CD4-positive, alpha-beta T cell treated with Interleukin-1 beta for 1 hour (primary cell): ENCODE measurements at places on chromosomes 11 and 22.

DNA sequence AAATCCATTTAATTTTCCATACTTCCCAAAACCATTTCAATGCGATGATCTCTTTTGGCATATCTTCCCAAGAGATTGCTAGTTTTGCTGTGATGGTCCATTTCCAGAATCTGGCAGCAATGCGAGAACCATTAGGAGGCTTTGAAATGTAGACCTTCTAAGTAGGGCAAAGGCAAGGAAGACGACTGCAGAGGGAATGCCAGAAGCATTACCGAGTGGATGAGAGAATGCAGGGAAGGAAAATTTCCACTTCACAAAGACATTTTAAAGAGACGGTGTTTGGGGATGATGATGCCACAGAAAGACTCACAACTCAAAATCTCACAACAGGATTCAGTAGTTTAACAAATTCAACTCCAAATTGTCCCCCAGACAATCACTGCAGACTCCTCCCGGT, 471 bp upstream of the CEP126 start:
- DNase-seq = no peak

GRCh38 chr11:27837895-27838563, 137.8 kb upstream of the BDNF start:
- no peak for DNase-seq

DNA sequence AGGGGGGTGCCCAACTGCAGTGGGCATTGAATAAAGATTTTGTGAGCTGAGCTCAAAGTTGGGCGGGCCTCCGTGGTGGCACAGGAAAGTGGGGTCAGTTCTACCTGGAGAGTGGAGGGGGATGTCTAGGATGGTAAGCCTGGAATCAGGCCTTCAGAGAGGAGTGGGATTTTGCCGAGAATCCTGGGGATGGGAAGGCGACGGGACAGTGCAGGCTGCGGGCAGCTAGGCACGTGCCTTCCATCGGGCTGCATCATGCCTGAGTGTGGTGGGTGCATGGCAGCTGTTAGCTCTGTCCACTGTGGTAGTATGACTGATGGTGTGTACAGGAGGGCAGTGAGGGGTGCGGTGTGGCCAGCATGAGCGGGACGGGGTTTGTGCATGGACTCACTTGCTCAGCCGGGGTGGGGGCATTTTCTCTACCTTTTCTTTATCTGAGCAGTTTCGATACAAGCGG, 3.6 kb downstream of the SHANK3 start:
- DNase-seq = no peak

GRCh38 chr11:74182635-74183034, 11.5 kb downstream of the PPME1 start:
- no peak for DNase-seq

DNA sequence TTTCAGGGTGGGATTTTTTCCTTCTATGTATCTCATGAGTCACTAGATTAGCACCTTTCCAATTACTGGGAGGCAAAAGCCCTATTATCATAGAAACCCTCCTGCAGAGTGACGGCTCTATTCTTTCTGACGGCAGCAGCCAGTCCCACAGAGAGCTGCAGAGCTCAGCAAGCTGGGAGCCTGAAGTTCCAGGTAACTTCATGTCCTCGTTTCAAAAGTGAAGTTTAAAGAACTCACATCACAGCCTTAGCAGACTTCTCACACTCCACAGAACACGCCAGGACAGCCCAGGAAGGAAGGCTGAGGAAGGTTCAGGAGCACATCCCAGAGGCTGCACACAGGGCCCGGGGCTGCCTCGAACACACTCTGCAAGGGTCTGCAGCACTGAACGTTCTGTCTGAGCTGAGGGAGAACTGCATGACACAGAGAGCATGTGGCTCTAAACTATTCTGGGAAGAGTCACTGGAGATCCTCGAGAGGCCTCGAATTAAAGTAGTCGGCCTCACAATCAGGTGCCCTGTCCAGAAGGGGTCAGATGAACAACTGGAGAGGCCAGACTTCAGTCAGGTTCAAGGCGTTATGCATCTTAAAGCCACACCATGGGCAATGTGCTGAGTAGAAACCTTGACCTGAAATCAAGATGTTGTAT, 104.2 kb upstream of the DRD2 start:
- DNase-seq = no peak

DNA sequence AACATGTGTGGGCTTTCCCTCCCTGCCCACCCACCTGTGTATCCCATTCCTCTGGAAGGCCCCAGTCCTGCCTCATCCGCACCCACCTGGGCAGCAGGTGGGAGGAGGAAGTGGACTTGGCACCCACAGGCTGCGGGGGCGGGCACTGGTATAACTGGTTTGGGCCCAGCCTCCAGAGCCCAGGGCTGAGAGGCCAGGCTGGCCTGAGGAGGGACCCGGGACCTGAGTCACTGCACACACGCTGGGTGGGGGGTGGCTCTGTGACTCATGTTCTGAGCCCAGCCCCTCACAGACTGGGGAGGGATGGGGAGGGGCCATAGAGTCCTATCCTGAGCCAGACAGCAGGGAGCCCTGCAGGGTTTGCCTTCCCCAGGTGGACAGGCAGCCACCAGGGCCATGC, 16.7 kb downstream of the PHLDA2 start:
- DNase-seq = no peak

GRCh38 chr11:6650980-6651379, 4.6 kb downstream of the DCHS1 start:
- DNase-seq = no peak

GRCh38 chr11:123473941-123474677, 44.0 kb downstream of the GRAMD1B start:
- DNase-seq = no peak

- no peak for DNase-seq
Observed at GRCh38 chr11:110425751-110426545, 3.8 kb upstream of the FDX1 start.

DNA sequence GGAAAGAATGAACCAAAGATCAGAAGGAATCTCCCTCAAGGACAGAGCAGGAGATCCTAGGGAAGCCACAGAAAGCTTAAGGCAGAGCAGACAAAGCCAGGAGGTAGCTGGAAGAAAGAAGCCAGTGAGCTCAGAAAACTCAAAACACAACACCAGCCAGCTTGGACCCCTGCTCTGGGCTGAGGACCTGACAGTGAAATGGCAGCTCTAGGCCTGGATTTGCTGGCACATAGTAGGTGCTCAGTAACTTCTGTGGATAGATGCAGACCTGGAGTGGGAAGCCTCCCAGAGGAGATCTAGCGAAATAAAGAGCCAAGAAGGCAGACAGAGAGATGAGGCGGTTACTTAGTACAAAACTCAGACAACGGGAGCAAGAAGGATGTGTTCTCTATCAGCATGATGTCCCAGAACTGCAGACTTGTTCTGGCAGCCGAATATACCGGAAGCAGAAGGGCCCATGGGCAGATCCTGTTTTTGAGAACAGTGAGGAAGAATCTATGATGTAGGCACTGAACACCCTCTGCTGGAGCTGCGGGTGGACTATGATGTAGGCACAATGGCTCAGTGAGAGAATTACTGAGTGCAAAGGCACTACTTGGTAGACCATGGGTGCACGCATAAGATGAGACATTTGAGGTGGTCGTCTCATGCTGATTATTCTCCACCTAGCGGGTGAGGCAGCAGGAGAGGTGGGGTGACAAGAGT, 4.8 kb downstream of the ROBO4 start:
- no peak for DNase-seq

GRCh38 chr11:86145439-86146156, 76.7 kb upstream of the PICALM start:
- no peak for DNase-seq

DNA sequence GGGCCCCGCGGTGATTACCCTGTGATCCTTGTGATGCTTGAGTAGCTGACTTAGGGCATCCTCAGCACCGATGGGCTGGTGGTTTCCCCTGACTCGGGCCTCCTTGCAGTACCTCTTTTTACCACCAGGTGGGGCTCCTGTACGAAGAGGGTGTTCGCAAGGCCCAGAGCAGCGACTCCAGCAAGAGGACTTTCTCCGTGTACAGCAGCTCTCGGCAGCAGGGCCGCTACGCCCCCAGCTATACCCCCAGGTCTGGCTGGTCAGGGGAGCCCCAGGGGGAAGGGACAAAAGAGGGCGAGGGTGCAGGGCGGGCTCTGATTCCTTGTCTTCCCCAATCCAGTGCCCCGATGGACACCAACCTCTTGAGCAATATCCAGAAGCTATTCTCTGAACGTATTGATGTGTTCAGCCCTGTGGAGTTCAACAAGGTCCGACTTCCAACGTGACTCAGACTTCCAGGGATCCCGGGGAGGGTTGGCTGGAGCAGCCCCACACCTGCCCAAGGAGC, 1.3 kb upstream of the TM7SF2 start:
- DNase-seq = peak; percentile 91

GRCh38 chr11:47617417-47617809, 23.2 kb upstream of the C1QTNF4 start:
- no peak for DNase-seq

DNA sequence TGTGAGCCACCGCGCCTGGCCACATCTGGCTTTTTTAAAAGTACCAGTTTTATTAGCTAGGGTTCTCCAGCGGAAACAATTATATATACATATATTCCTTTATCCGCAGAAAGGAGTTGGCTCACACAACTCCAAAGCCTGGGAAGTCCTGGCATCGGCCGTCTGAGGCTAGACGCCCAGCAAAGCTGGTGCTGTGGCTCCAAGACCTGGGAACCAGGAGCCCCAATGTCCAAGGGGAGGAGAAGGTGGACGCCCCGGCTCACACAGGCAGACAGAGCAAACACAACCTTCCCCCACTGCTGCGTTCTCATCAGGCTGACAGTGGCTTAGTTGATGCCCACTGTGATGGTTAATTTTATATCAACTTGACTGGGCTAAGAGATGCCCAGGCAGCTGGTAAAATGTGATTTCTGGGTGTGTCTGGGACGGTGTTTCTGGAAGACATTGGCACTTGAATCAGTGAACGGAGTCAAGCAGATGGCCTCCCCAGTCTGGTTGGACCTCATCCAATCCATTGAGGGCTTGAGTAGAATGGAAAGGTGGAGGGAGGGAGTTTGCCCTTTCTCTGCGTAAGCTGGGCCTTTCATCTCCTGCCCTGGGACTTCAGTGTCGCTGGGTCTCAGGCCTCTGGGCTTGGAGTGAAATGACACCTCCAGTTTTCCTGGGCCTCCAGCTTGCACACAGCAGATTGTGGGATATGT, 904.4 kb downstream of the BRD1 start:
- no peak for DNase-seq

- DNase-seq = no peak
Observed at GRCh38 chr11:65152122-65152521, 17.8 kb upstream of the SYVN1 start.

GRCh38 chr11:27287205-27287604, 75.8 kb downstream of the CCDC34 start:
- DNase-seq = no peak

DNA sequence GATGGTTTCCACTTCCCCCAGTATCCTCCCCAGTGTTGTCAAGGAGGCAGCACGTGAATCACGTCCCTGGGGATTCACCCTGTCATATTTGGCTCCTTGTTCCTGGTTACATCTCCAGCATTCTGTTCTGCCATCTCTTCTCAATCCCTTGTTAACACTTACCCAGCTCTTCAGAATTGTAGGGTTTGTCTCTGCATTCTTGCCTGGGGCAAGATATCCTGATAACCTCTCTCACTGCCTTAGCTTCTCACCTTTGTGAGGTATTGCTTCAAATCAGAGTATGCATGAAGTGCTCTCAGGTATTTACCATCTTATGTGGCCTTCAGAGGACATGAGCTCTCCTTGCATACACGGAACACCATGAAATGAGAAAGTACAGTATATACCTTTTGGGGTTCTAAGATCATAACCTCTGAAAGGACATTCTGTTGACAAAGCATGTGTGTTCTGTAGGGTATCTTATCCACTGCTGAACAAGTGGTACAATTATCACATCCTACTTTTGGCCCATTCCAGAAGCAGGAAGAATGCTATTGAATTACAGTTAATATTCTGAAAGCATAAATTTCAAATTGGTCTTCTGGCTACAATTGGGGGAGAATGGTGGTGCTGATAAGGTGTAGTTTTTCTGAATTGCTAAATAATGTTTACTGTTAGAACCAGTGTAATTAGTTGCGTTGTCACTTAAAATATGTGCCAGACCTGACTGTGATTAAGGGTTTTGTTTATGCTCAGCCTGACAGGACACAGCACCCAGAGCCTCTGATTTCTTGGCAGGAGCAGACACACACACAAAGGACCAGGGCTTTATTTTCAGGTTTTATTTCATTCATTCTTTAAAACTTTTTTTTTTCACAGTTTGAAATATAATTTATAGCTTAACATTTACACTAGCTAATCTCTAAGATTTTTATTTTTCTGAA, 32.7 kb downstream of the VSTM5 start:
- DNase-seq = no peak

- no peak for DNase-seq
Observed at GRCh38 chr11:94211261-94211830, 82.7 kb downstream of the PANX1 start.

GRCh38 chr11:64208086-64208795, 1.7 kb downstream of the FERMT3 start:
- no peak for DNase-seq

- DNase-seq = no peak
Observed at GRCh38 chr11:26851696-26852095, 129.8 kb upstream of the SLC5A12 start.

DNA sequence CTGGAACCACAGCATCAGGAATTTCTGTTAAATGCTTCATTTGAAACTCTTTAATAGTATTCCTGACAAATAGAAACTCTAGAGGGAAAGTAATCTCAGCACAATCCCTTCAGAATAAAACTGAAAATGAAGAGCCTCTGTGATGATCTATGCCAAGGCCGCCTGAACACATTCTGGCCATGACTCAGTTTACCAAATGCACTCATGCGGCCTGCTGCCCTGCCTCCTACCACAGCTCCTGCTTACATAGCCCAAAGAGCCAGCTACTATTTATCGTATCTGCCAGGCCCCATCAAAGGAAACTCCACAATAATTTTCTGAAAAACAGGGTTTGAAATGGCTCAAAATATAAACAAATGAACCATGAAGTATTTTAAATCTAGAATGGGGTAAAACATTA, 27.0 kb downstream of the ARL14EP start:
- DNase-seq = no peak

- no peak for DNase-seq
Observed at GRCh38 chr11:44208976-44209603, 100.8 kb downstream of the ALX4 start.

DNA sequence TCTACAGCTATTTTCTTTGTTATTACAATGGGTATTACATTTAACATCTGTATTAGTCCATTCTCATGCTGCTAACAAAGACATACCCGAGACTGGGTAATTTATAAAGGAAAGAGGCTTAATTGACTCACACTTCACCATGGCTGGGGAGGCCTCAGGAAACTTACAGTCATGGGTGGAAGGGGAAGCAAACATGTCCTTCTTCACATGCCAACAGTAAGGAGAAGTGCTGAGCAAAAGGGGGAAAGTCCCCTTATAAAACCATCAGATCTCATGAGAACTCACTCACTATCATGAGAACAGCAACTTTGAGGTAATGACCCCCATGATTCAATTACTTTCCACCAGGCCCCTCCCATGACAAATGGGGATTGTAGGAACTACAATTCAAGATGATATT, 16.5 kb upstream of the KMT5B start:
- DNase-seq = no peak
